H1 (cell line): ENCODE measurements at places on chromosomes 7 and 10.

GRCh38 chr10:88092973-88093372, 229.5 kb downstream of the PTEN start:
- DNase-seq = no peak

GRCh38 chr10:74754381-74754821, 72.0 kb upstream of the KAT6B start:
- no peak for DNase-seq

DNA sequence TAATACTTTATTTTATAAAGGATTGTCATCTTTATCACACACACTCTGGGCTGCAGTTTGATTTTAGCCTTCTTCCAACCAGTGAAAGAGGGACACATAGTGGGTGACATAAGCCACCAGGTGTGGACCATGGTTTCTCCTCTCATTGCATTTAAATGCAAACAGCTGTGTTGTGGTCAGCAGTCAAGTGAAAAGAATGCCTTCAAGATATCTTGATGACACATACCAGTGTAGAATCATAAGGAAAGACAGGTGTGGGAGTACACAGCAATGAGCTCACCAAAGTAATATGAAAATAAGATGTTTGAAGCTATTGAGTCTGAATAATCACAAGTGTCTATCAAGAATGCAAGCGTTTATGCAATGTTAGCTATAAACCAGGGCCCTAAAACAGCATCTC, 580.0 kb downstream of the XPNPEP1 start:
- no peak for DNase-seq

- DNase-seq = no peak
Measured at GRCh38 chr7:17005271-17005670, 123.5 kb upstream of the AGR3 start.

DNA sequence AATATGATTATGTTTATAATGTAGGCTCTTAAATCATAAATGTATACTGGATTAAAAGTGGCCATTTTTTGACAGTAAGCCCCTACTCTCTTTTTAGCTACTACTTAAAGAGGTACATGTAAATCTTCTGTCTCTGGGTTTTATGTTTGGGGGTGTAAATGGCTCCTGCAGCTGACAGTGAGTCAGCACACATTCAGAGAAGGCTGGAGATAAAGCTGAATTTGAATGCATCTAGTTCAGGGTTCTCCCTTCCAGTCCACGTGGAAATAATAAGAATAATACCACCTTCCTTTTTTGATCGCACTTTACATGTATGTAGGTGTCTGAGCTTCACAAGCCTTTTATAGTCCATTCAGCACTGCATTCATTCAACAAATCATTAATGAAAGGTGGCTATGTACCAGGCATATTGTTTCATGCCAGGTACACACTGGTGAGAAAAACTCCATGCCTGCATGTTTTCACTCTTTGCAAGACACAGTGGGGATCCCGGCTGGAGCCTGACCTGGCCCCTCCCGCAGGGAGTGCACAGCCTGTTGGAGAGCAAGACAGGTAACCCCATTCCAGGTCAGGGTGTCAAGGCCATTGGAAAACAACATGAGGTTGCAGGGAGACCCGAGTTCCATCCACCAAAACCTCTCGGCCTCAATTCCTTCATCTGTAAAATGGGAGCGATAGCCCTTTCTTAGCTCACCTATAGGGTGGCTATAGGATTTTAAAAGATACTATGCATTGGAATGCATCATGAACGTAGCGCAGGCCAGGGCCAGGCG, 107.5 kb upstream of the ANLN start:
- no peak for DNase-seq

GRCh38 chr7:84454174-84454959, 259.8 kb upstream of the SEMA3A start:
- no peak for DNase-seq

DNA sequence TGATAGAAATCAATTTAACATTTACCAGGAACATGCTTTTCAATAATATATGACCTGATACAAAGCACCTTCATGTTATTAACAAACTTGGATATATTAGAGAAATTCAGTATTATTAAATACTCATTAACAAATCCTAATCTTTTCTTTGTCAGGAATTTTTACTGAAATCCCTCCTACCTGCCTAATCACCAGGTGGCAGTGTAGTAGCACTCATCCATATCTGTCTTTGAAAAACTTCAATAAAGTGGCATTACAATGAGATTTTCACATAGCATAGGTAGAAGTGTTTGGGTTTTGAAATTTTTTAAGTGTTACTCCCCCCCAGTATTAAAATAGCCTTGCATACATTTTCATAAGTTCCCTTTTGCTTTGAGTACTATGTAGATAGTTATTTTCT, 1246.6 kb upstream of the LRRN3 start:
- no peak for DNase-seq

DNA sequence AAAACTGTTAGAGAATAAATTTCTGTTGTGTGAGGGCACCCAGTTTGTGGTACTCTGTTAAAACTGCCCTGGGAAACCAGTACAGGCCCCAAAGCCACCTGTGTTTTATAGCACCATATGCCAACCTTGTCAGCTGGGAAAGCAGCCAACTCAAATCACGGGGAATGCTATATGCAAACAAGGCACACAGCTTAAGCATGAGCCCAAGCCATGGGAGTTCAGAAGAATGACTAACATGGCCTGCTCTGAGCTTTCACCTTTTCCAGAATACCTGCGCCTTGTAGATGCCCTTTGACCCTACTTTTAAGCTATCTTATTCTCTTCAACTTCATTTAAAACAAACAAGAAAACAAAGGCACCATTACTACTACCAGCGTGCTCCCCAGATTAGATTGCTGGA, 5.5 kb upstream of the SLC25A13 start:
- DNase-seq = no peak

DNA sequence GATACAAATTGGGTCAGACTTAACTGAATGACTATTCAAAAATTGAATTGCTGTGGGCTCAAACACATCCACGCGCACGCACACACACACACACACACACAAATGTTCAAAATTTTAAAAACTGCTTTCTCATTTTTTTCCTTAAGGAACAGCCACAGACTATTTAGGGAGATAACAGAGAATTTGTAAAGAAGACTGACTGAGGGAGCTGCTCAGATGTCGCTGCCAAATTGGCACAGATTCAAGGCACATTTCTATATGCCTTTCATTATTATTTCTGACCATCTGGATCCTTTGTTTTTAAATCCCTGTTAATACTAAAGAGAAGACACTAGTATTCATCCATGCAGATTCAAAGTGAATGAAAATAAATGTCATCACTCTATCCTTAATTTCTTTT, 154.8 kb downstream of the DGKB start:
- no peak for DNase-seq

DNA sequence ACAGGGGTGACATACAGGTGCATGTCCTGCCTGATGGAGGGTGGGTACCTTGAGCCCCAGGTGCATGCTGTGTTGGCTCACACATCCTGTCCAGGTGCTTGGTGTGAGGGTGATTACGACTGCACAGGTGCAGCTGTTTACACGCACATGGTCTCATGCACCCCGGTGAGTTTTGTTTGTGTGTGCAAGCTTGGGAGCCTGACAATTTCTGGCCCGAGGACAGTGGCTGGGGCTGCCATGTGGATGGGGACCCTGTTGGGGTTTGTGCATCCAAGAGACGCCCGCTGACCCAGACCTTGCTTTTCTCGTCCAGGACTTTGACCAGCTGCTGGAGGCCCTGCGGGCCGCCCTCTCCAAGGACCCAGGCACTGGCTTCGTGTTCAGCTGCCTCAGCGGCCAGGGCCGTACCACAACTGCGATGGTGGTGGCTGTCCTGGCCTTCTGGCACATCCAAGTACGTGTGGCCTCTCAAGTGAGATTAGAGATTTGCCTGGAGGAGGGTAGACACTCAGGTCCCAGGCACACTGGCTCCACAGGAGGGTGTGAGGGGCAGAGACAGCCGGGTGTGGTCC, 61.7 kb downstream of the PRF1 start:
- DNase-seq = no peak

DNA sequence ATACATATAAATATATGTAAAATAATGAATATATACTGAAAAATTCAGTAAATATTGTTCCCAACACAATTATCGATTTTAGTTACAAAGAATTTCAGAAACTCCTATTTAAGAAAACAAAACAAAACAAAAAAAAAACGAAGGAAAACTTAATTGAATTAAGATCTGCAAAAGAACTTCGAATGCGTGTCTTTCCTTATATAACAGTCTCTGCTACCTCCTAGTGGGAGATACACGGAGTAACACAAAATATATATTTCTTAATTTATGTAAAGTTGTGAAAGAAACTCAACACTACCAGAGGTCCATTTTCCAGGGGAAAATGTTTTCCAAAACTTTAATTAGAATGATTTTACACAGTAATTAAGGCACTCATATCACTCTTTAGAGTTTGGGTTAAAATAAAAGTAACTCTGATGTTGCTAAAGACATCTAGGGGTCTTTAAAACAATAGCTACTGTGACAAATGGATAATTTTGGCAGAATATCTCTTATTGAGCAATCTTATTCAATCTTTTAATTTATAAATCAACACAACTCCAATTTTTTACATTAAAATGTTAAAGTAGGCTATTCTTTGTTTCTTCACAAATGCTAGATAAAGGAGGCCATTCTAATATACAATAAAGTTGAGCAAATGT, 41.6 kb downstream of the NEBL start:
- no peak for DNase-seq

- no peak for DNase-seq
Measured at GRCh38 chr7:51058764-51059163, 257.8 kb downstream of the COBL start.

DNA sequence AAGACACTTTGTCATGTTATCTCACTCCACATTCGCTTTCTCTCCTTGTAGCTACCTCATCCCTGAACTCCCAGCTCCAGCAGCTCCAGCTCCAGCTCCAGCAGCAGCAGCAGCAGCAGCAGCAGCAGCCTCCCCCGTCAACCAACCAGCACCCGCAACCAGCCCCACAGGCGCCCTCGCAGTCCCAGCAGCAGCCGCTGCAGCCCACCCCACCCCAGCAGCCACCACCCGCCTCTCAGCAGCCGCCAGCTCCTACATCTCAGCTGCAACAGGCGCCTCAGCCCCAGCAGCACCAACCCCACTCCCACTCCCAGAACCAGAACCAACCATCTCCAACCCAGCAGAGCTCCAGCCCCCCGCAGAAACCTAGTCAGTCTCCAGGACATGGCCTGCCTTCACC, 226.6 kb upstream of the YAE1 start:
- DNase-seq = no peak

GRCh38 chr10:16944402-16944801, 127.2 kb upstream of the RSU1 start:
- no peak for DNase-seq

GRCh38 chr7:133887459-133887858, 239.7 kb upstream of the LRGUK start:
- no peak for DNase-seq

DNA sequence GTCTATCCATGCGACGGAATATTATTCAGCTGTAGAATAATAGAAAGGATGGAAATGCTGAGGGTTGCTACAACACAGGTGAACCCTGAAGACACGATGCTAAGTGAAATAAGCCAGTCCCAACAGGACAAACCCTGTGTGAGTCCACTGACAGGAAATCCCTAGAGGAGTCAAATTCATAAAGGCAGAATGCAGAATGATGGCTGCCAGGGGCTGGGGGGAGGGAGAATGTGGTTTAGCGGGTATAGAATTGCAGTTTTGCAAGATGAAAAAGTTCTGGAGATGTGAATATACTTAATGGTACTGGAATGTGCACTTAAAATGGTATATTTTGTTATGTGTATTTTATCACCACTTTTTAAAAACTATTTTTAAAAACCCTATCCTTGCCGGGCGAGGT, 36.9 kb upstream of the DOCK1 start:
- DNase-seq = peak; percentile 3

DNA sequence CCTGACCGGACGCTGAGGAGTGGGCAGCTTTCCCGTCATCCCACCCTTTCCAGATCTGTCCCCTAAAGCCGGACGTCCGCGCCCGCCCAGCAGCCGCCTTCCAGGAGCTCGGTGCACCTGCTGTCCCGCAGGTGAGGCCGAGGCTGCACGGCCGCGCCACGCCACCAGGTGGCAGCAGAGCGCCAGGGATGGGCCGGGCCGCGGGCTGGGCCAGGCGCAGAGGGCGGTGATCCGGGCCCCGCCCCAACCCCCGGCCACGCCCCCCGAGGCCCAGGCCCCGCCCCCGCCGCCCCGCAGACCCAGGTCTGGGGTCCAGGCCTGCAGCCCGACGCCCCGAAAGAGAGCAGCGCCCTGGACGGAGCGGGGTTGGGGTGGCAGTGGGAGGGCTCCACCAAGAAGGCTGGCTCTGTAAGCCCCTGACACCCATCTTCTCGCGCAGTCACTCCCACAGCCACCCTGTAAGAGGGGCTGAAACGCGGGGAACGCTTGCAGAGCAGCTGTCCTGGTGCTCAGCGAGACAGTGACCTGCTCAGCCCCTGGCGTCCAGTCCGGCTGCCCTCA, 32.2 kb downstream of the FOXL3 start:
- peak; percentile 27 for DNase-seq
